A172 (cell line): ENCODE measurements at places on chromosomes 1 and 21. TPM values are rescaled to one million over a fixed set of nuclear protein-coding genes. Genes with fewer than 3 reads are reported as not detected.

Gene FAM151A
- not detected in 2 replicates for total RNA-seq

Gene RUSC1
- total RNA-seq: 47.0 and 48.2 TPM in 2 replicates

Gene JAM2
- 3.7 and 4.2 TPM in 2 replicates for total RNA-seq

Gene PLA2G2C
- total RNA-seq: not detected in 2 replicates

Gene NHLH1
- not detected in 2 replicates for total RNA-seq

Gene COL6A1
- total RNA-seq: 329 and 393 TPM in 2 replicates

Gene LCE1E
- total RNA-seq: not detected in 2 replicates

Gene PIK3R3
- 9.2 and 11.2 TPM in 2 replicates for total RNA-seq

Gene NBL1
- 10.9 and 11.7 TPM in 2 replicates for total RNA-seq

Gene LORICRIN
- not detected in 2 replicates for total RNA-seq

Gene RAVER2
- 18.0 and 18.6 TPM in 2 replicates for total RNA-seq

Gene LCE1C
- not detected in 2 replicates for total RNA-seq

Gene C1orf226
- total RNA-seq: 1.9 and 2.9 TPM in 2 replicates

Gene LIN28A
- not detected in 2 replicates for total RNA-seq

Gene OR2T2
- not detected in 2 replicates for total RNA-seq

Gene LCE6A
- not detected in 2 replicates for total RNA-seq

Gene MCL1
- 224 and 246 TPM in 2 replicates for total RNA-seq

Gene CYP4A22
- not detected in 2 replicates for total RNA-seq

Gene SH2D5
- 17.9 and 20.0 TPM in 2 replicates for total RNA-seq

Gene EIF4G3
- 16.5 and 23.2 TPM in 2 replicates for total RNA-seq

Gene PI4KB
- 86.6 and 99.4 TPM in 2 replicates for total RNA-seq

Gene TARBP1
- total RNA-seq: 20.5 and 31.8 TPM in 2 replicates

Gene LRRC39
- not detected in 2 replicates for total RNA-seq

Gene PRAMEF33
- not detected in 2 replicates for total RNA-seq

Gene CHD5
- total RNA-seq: 0.98 TPM in 2 replicates

Gene NBPF12
- 4.9 and 6.2 TPM in 2 replicates for total RNA-seq

Gene WNT9A
- 23.7 and 25.8 TPM in 2 replicates for total RNA-seq

Gene RPS6KA1
- total RNA-seq: 14.6 and 22.2 TPM in 2 replicates

Gene CA14
- not detected in 2 replicates for total RNA-seq

Gene GPR52
- total RNA-seq: 0.17 TPM in 1 of 2 replicates, not detected in the other

Gene ST6GALNAC5
- 0.60 and 1.2 TPM in 2 replicates for total RNA-seq

Gene TEDDM1
- total RNA-seq: not detected in 2 replicates

Gene MYOG
- not detected in 2 replicates for total RNA-seq

Gene CCDC181
- total RNA-seq: 0.24 and 0.60 TPM in 2 replicates

Gene SPRR3
- not detected in 2 replicates for total RNA-seq

Gene PROK1
- not detected in 2 replicates for total RNA-seq

Gene NR1I3
- total RNA-seq: 0.50 TPM in 1 of 2 replicates, not detected in the other

Gene TNFSF4
- 60.3 and 63.8 TPM in 2 replicates for total RNA-seq

Gene FCMR
- total RNA-seq: 3.6 and 4.0 TPM in 2 replicates

Gene COL16A1
- 12.7 and 26.2 TPM in 2 replicates for total RNA-seq

Gene CXADR
- 4.3 and 5.3 TPM in 2 replicates for total RNA-seq

Gene CLDN17
- not detected in 2 replicates for total RNA-seq

Gene OR13G1
- total RNA-seq: not detected in 2 replicates

Gene B4GALT2
- 71.8 and 114 TPM in 2 replicates for total RNA-seq

Gene CLCA4
- not detected in 2 replicates for total RNA-seq

Gene ACTN2
- not detected in 2 replicates for total RNA-seq

Gene BMP8B
- 0.26 and 0.55 TPM in 2 replicates for total RNA-seq

Gene DYNLT5
- total RNA-seq: not detected in 2 replicates

Gene RAP1GAP
- 0.93 and 1.1 TPM in 2 replicates for total RNA-seq

Gene CD84
- not detected in 2 replicates for total RNA-seq

Gene GBP6
- total RNA-seq: not detected in 2 replicates
